Spleen (tissue), 13 donors: ENCODE measurements at places on chromosomes 16 and 17. TPM values are rescaled to one million over a fixed set of nuclear protein-coding genes. Genes with fewer than 3 reads are reported as not detected.

The ZSCAN10 gene
- total RNA-seq, result not detected

DNA sequence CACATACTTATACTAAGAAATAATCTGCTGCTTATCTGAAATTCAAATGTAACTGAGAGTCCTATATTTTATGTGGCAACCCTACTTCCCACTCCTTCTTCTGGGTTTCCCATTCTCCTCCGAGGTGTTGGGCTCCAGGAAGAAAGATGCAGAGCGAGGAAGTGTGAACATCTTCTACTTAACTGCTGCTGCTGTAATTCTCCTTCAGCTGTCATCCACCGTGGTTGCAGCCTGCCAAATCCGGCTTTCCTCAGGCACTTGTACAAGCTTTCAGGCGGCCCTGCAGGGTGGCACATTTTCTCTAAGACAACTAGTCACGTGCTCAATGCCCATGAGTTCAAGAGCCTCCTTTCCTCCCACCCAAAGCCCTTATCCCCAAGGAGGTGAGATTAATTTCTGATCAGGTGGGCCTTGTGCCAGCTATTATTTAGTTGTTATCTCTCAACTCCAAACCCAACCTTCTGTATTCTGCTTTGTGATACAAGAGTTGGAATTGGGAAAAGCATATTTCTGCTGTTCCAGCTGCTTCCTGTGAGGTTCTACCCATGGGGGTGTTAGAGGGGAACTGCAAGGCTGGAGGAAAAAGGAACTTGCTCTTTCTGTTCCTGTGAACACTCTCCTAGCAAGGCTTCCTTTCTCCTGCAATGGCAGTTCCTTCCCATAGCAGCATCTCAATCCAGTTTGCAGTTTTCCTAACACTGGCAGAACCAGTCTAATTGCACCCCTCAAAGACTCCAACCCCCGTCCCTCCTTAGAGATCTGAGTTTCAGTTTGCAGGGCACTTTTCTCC lies 67.6 kb upstream of the RBBP6 start:
- H3K4me1 ChIP-seq, result no peaks in the 10 kb centered on the region
- H3K36me3 ChIP-seq, result no peaks in the 10 kb centered on the region
- no peaks in the 10 kb centered on the region for H3K27me3 ChIP-seq
- DNase-seq, result no peak
- H3K27ac ChIP-seq, result no peak overlapping the region

The NLK gene
- 22.5 TPM for total RNA-seq

The CCL1 gene
- total RNA-seq, result not detected
